NCI-H2171 treated with DMSO at 0.1 percent for 48 hours (cell line): ENCODE measurements at places on chromosomes 2 and 18.

DNA sequence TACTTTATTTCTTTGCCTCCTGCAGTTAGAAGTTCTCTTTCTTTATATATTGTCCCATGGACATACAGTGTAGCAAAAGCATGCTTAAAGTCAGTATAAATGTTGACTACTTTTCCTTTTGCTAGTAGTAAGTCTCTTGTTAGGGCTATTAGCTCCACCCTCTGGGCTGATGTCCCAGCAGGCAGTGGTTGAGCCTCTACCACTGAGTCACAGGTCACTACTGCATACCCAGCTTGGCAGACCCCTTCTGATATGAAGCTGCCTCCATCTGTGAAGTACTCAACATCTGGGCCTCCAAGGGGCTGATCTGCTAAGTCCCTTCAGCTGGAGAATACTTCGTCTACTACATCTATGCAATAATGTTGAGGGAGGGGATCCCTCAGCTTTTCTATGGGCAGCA lies 61.0 kb upstream of the SLC35G4 start:
- DNase-seq, result no peak

DNA sequence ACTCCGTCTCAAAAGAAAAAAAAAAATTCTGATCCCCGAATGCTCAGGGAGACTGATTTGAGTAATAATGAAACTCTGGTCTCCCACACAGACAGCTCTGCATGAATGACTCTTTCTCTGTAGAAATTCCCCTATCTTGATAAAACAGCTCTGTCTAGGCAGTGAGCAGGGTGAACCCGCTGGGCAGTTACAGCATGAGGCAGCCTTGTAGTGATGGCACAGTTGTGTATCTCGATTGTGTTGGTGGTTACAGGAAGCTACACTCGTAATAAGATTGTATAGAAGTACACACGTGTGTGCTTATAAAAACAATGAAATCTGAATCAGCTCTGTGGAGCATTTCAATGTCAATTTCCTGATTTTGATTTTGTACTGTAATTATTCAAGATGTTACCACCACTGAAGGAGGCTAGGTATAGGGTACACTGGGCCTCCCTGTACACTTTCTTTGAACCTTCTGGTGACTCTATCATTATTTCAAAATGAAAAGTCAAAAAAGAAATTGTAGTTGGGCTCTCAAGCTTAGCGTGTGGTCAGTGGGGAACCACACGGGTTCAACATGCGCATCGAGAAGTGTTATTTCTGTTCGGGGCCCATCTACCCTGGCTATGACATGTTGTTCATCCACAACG lies 34.9 kb upstream of the ATP8B1 start:
- DNase-seq, result no peak

GRCh38 chr2:234363011-234363487 lies 133.8 kb downstream of the ARL4C start:
- peak; percentile 14 for DNase-seq

- DNase-seq, result no peak
Measured at GRCh38 chr2:193783681-193784080, 1588.9 kb upstream of the TMEFF2 start.

DNA sequence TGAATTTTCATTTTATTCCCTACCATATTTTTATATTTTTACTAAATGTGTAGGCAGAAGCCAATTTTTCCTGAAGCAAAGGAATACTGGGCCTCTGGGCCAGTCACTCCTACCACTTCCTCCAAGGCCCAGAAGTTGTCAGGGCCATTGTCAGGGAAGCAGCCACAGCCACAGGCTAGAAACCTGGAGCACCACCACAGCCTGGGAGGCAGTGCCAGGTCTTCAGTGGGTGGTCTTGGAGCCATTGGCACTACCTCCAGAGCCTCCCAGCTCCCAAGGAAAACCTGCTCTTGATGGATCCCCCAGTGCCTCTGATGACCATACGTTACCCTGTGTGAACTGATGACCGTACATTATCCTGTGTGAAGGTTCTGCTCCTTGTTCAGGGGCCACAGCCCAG lies 135.6 kb upstream of the SP5 start:
- no peak for DNase-seq

GRCh38 chr2:73503992-73504570 lies 118.4 kb downstream of the ALMS1 start:
- DNase-seq, result no peak

DNA sequence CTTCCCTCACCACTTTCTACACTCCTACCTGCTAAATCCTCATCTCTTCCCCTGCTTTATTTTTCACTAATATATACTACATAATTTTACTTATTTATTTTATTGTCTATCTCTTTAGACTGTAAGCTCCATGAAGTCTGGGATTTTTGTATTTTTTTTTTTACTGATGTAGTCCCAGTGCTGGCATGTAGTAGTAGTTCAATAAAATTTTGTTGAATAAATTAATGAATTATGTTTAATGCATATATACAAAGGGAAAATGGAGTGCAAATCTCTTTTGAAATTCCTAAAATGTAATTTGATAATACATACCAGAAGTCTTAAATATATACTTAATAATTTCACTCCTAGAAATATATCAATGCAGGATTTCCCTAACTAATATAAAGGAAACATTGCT lies 7.1 kb upstream of the NABP1 start:
- no peak for DNase-seq

DNA sequence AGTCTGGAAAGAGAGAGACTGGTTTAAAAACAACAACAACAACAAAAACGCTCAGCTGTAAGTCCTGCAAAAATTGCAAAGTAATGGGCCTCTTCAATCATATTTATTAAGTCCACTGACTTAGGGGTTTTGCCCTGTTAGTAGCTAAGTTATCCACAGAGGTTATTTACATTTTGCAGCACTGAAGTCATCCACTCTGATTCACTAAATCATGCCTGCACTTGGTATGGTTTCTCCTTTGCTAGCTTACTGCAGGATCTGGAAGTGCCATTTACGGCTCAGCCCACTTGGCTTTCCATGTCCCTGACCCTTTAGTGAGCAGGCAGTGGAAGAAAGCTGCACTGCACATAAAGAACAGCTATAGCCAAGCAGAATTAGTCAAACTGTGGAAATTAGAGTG lies 484.4 kb downstream of the NRXN1 start:
- DNase-seq, result no peak

GRCh38 chr2:119434664-119435063 lies 3.0 kb downstream of the TMEM37 start:
- no peak for DNase-seq

DNA sequence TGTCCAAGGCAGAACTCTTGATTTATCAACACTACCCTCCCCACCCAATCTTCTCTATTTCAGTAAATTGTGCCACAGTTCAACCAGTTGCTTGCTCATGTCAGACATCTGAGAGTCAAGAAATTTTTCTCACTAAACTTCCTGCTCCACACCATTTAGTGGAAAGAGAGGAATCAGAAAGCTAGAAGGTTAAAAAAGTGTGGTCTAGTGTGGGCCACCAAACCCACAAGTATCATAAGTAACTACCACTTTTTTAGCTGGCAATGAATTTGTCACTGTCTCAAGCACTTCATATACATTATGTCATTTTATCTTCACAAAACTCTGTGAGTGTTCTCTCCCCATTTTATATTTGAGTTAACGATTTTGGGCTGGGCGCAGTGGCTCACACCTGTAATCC lies 16.6 kb upstream of the MSTN start:
- no peak for DNase-seq

- no peak for DNase-seq
Measured at GRCh38 chr18:76489081-76489480, 6.0 kb downstream of the ZNF516 start.

DNA sequence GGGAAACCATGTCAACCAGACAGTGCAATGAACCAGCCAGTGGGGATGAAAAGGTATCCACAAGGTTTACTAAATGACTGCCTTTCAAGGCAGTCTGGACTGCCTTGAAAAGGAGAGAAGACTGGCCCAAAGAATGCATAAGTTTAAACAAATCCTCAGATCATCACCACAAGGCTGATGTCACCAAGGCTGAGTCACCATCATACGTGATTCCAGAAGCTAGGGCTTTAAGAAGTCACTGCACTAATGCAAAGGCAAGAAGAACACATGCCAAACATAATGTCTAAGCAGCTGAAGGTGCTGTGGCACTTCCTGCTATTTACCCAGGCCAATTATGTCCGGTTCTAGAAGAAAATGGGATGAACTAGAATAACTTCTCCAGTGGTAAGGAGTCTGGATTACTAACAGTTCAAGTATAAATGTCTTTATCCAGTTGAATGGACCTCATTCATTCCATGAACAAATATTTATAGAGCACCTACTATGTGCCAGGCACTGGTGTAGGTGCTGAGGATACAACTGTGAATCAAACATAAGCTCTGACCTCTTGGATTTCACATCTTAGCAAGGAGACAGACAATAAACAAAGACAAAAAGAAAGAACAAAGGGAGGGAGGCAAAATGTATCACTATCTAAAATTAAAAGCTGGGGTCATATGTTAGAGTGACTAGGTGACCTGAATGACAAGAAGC lies 37.6 kb upstream of the ONECUT2 start:
- no peak for DNase-seq

GRCh38 chr2:240851078-240851991 lies 17.3 kb upstream of the AGXT start:
- peak; percentile 53 for DNase-seq

GRCh38 chr2:84243788-84244733 lies 215.0 kb downstream of the SUCLG1 start:
- no peak for DNase-seq

- DNase-seq, result no peak
Measured at GRCh38 chr2:3009005-3009404, 368.6 kb downstream of the EIPR1 start.

DNA sequence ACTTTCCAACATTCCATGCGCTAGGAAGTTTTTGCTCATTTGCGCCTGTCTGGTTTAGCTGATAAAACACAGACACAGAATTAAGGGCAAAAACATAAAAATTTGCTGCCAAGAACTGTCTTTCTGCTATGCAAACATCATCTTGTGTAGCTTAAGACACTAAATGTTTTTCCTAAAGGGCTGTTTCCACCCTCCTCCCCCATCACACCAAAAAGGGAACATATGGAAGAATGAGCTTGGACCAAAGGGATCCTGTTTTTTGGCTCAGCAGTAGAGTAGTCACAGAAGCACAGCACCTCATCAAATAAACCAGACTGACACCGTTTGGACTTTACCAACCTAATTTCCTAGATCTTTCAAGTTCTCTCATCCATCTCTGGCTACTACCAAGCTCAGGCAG lies 210.1 kb downstream of the ZNF521 start:
- DNase-seq, result no peak

DNA sequence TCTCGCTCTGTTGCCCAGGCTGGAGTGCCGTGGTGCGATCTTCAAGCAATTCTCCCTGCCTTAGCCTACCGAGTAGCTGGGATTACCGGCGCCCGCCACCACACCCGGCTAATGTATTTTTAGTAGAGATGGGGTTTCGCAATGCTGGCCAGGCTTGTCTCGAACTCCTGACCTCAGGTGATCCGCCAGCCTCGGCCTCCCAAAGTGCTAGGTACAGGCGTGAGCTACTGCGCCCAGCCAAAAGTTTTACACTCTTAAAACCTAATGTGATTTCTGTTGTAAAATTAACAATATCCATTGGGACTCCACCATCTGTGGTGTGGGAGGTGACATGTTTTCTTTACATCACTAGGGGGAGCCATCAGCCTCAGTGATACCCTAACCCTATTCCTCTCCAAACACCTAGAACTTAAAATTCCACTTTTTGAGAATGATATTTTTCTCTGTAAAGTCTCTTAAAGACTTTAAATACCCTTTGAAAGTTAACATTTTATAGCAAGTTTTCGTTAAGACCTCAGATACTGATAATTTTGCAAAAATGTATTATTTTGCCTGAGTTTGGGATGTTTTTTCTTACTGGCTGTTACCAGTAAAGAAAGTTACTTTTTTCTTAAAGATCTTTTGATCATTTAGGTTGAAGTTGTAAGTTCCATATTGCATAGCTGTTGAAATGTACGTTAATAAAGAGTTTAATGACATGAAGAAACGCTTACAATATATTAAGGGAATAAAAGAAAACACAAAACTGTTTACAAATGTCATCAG lies 11.6 kb upstream of the EIF2AK2 start:
- DNase-seq, result peak; percentile 48

DNA sequence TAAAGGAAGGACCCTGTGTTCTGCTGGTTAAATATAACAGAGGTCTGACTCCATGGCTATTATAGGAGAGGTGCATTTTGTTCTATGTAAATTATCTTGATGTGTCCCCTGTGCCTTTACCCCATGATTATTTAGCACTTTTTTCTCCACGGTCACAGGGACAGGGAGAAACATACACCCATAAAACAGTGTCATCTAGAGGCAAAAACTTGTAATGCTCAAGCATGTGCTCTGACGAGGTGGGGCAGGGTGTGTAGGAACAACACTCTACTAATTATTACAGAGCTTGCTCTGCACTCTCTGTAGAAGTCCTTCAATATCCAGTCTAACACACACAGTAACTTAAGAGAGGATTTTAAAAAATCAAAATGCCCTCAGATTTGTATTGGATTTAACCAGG lies 187.9 kb downstream of the NEDD4L start:
- DNase-seq, result no peak

DNA sequence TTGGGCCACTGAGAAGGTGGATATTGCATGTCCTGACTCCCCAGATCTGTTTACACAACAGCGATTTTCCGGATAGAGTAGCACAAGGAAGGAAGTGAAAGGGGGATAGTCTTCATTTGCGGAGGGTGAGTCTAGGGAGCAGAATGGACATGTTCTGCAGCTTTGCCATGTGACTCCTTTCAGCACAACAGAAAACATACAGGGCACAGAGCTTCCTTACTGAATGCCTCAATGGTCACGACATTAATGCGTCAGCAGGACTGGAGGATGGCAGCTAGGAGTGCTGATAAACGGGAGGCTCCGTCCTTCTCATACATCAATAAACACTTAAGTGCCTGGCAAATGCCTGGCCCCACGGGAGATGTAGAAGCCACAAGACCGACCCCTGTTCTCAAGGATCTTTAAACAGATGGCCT lies 163.0 kb downstream of the FAM210A start:
- DNase-seq, result peak; percentile 77

DNA sequence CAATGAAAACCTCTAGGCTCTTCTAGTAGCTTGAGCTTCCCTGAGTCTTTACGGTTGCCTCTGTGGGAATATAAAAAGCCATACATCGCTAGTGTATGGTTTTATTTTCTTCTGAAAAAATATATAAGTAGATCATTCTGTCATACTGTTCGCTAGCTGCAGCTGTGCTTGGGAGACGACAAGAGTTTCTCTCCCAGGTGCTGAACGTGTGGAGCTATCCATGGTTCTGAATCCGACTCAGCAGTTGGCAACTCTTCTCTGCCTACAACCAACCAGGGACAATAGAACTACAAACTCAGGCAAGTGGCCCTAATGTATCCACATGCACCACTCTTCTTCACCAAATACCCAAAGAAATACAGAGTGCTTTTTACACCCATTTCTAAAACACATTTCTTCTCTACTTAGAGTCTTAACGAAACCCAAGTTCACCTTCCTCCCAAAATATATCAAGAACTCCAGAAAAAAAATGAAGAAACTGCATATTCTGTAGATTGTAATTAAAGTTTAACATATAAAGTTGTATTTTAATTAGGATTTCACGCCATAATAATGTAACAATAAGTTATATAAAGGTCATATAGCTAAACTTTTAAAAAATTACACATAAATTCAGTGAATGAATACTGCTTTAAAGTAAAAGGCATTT lies 2.2 kb upstream of the KCNH7 start:
- no peak for DNase-seq
